Transverse colon (tissue), 4 donors: ENCODE measurements at places on chromosomes 12 and 14.

DNA sequence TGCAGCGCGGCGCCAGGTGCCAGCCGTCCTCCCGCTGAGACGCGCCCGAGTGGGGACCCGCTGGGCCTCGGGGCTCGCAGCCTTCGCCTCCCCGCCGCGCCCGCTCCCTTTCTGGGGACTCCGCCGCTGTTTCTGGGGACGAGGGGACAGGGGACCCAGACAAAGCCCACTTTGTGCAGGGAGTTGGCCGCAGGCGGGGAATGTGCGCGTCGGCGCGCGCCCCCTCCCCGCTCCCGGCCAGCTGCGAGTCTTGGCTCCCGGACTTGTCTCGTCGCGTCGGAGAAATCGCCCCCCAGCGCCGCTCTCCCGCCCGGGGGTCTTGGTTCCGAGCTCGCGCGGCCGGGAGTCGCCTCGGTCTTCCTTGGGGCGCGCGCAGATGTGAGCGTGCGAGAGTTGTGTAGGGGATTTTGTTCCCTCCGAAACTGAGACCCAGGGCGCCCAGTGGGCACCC, 717 bp downstream of the VASH1 start:
- DNase-seq: no peak

DNA sequence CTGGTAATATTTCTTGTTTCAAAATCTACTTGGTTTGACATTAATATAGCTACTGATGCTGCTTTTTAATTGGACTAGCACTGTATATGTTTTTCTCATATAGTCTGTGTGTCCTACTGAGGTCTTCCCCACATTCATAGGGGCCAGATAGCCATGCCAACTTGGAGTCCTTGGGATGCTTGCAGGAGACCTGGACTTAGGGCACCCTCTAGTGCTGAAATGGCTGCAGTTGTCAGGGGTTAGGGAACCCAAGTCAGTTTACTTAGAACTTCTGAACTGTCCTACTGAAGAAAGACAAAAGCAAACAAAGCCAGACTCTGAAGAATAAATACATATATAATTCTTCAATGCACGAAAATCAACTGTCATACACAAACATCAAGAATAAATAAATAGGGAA, 279.9 kb upstream of the SYT1 start:
- DNase-seq: no peak

DNA sequence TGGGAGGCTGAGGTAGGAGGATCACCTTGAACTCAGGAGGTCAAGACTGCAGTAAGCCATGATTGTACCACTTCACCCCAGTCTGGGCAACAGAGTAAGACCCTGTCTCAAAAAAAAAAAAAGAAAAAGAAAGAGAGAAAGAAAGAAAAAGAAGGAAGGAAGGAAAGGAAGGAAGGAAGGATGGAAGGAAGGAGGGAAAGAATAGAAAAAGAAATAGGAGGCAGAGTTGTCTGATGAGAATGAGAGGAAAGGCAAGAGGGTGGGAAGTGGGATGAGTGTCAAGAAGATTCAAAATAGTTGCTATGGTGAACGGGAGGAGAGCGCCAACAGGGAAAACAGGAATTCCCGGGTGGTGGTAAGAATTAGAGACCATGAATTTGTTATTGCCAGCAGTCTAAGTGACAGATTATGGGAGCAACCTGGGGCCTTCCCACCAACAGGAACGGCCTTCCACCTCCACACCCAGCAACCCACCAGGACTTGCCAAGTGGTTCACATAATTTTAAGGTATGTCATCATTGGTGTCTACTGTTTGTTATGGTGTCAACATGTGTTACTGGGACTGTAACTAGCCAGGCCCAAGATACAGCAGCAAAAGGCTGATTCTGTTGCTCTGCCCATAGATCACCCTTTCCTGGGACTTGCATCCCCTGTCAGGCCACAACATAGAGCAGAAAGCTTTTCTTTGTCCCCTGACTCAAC, 36.1 kb upstream of the C12orf76 start:
- no peak for DNase-seq

DNA sequence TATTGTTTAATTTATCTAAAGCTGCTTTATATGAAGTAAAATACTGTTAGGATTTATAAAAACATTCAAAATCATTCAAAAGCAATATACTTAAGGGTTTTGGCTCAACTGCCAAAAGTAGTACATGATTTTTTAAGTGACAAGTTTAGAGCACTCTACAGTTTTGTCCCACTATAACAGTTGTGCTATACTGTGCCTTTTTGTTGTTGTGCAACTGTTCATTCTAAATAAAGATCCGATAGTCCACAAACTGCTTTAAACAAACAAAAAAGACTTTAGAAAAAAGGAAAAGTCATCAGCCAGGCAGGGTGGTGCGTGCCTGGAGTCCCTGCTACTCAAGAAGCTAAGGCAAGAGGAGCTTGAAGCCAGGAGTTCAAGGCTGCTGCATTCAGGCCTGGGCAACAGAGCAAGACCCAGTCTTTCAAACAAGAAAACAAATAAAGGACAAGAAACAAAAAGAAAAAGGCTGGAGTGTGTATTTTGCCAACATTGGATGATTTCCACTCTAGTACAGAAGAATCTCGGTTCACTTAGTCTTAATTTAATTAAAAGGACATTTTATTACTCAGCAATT, 7.3 kb downstream of the C2CD5 start:
- DNase-seq: no peak

- peak; percentile 92 for DNase-seq
Measured at GRCh38 chr12:6312529-6313325, 2.2 kb downstream of the PLEKHG6 start.
